ENCODE measurements at places on chromosomes 13 and 19.
A peak's percentile ranks its signal among the peaks of the same experiment; 100 is the strongest.

DNA sequence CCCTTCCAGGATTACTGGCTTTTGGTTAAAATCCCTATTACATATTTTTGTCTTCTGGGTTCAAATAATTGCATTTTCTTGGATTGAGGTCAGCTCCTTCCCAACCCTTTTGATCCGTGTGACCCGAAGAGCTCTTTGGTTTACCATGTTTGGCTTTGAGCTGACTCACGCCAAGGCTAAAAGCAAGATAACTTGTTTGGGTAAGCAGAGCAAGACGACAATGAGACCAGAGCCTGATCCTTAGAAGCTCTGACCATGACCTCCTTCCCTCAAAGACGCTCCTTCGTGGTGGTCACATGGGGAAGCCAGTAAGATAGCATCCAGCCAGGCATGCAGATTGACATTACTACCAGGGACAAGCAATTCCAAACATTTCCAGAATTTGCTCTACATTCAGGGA lies 153.8 kb downstream of the DCT start:
- no peak for DNase-seq

- no peak for DNase-seq
Observed at GRCh38 chr13:24644036-24644435, 36.2 kb upstream of the ATP12A start.

DNA sequence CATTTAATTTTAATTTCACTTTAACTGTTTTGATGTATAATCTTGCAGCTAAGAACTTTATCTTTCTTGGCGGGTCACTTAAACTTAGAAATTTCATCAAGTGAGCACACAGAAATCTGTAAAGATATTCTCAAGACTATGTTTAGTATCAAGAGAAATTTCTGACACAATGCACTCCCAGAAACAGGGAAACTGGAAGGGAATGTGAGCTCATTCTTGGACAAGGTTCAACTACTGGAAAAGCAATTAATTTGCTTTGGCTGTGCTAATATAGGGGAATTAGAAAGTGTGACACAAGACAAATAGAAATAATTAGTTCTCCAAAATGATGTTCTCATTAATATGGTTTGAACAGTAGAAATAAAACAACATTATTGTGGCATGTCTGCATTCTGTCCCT lies 402.3 kb downstream of the DACH1 start:
- no peak for DNase-seq

DNA sequence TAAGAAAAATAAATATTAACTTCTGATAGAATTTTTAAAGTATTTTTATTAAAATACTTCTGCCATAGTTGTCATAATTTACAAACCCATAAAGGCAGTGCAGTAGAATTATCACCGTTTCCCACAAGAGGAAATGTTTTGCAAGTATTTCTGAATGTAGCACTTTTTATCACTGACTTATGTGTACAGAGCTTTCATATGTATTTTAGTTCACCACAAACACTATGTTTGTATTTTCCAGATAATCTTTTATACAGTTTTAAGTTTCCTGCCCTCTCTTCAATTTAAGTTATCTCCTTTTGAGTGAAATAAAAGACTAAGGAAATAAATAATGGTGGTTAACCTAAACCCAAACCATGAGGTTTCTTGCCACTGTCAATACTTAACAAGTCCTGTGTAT lies 24.2 kb downstream of the MIPEP start:
- DNase-seq: no peak

DNA sequence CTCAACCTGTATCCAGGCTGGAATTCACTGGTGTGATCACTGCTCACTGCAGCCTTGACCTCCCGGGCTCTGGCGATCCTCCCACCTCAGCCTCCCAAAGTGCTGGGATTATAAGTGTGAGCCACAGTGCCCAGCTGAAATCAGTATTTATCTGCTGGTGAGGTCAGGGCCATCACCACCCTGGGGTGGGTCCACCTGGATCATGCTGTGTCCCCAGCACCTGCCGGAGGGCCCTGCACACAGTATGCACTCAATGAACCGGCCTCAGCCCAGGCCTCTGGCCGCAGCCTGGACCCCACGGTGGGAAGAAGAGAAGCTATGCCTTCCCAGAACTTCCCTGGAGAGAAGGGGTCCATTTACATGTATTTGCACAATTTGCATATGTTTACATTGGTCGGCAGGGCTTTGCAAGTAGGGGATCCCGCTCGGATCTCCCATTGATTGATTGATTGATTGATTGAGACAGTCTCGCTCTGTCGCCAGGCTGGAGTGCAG lies 2.6 kb upstream of the SLC5A5 start:
- no peak for DNase-seq

- DNase-seq: peak; percentile 95
Observed at GRCh38 chr19:39402346-39403300, 4.0 kb upstream of the ZFP36 start.

DNA sequence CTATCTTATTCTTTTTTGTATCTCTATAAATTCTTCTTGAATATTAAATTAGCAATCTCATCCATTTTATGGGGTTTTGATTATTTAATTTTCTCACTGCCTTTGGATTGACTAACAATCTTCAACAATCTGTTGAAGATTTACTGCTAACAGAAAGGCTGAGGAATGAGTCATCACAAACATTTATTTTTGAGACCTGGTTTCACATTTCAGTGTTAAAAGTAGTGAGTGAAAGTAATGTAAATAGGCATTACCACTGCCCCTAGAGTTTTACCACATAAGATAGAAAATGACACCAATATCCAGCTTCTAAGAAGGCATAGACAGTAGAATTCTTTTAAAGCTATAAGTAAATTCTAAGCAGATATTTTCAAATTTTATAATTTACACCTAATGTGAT lies 472.8 kb downstream of the OLFM4 start:
- DNase-seq: no peak

GRCh38 chr19:55179606-55180484 lies at the start of gene SYT5:
TSS of gene SYT5 (minus strand) at chr19:55180289. CDS start at chr19:55179041, 1,248 bp downstream.
- DNase-seq: peak; percentile 63

- DNase-seq: peak; percentile 97
Observed at GRCh38 chr19:2084993-2085720, 11.0 kb downstream of the MOB3A start.

DNA sequence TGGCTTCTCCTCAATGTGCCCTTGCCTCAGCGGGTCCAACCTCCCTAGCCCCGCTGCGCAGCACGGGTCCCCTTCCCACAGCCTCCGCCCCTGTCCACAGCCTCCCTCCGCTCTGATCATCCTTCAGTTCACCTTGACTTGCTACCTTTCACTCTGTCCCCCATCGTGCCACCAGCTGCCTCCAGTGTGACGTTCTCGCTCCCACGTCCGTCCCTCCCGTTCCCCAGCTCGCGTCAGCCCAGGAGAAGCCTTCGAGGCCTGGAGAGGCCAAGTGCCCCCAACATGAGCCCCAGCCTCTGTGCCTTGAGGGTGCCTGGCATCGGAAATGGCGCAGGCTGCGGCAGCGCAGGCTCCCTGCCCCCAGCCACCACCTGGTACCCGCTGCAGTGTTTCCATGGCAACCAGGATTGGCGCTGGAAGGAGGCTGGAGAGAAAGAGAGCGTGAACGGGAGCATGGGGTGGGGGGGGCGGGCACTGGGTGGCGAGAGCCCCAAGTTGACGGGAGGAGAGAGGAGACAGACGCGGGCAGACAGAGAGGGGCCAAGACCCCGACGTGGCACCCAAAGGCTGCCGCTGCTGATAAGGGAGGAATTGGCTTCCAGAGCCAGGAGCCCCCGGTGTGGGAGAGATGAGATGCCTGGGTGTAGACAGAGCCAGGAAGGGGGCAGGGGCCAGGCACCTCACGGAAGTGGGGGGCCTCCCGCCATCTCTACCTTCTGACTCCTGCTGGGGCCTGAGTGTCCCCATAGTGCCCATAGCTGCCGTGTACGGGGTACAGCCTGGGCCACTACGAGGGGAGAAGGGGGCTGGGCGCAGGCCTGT lies 844 bp upstream of the ASPDH start:
- DNase-seq: no peak

Measured in CD4-positive, alpha-beta T cell treated with Interleukin-17A for 1 hour (primary cell).